ENCODE measurements at places on chromosomes 12 and 14. TPM values are rescaled to one million over a fixed set of nuclear protein-coding genes. Genes with fewer than 3 reads are reported as not detected.
A peak's percentile ranks its signal among the peaks of the same experiment; 100 is the strongest.

DNA sequence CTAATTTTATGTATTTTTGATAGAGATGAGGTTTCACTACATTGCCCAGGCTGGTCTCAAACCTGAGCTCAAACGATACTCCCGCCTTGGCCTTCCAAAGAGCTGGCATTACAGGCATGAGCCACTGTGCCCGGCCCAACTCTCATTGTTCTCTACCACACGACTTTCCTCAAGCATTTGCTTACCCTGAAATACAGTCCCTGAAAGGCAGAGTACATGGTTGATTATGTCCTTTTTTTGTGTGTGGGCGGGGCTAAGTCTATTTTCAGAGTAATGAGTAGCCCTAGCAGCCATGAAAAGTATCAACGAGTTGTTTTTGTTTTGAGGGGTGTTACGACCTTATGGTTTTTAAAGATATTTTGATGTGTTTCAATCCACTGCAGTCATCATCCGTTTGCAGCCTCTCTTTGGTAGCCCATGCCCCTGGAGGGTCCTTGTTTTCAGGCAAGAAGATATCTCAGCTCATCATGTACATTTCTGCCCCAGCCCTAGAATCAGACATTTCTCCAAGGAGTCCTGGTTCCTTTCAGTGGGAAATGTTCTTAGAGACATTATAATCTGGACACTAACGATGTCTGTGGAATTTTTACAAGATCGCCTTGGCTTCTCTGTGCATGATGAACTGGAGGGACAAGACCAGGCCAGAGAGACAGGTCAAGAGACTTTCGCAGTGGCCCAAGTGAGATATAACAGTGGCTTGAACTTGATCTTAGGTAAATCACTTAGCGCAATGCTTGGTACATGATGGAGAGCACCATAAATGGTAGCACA is 8.7 kb downstream of the ACACB start:
- H3K27ac ChIP-seq = no peak overlapping the region
- H3K4me3 ChIP-seq = no peak overlapping the region
- DNase-seq = no peak
- no peaks in the 10 kb centered on the region for H3K36me3 ChIP-seq

GRCh38 chr14:72535485-72535884 is 358.4 kb downstream of the DPF3 start:
- DNase-seq = no peak
- H3K4me1 ChIP-seq = peaks cover 74% of the 10 kb centered on the region
- peaks cover 7% of the 10 kb centered on the region for H3K27me3 ChIP-seq
- peak overlapping the region; percentile 6 for H3K4me3 ChIP-seq
- H3K36me3 ChIP-seq = peaks cover 62% of the 10 kb centered on the region

DNA sequence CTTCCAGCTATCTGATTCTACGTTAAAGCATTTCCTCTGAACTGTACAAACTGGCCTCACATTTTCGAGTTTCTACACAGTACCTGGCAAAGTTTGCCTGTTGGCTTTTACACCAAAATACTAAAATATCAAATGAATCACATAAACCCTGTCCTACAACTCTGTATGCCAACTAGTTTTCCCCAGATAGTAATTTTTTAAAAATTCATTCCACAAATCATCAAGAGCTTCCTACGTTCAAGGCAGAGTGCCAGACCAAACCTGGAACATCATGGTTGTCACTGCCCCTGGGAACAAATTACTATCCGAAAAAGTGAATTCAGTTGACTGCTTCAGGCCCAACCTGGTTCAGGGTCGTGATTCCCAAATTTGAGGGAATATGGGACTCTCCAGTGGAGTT is 2.1 kb downstream of the TMEM30B start:
- H3K4me3 ChIP-seq = no peak overlapping the region
- H3K4me1 ChIP-seq = peaks cover 32% of the 10 kb centered on the region
- peaks cover 41% of the 10 kb centered on the region for H3K27me3 ChIP-seq
- DNase-seq = no peak

GRCh38 chr14:92945959-92946846 is 23.3 kb downstream of the CHGA start:
- H3K27ac ChIP-seq = no peak overlapping the region
- peaks cover 5% of the 10 kb centered on the region for H3K36me3 ChIP-seq
- H3K4me1 ChIP-seq = no peaks in the 10 kb centered on the region
- no peak overlapping the region for H3K4me3 ChIP-seq

- no peak overlapping the region for H3K27ac ChIP-seq
- peak overlapping the region; percentile 60 for H3K4me3 ChIP-seq
- H3K27me3 ChIP-seq = peaks cover 41% of the 10 kb centered on the region
- H3K4me1 ChIP-seq = peaks cover 14% of the 10 kb centered on the region
- no peaks in the 10 kb centered on the region for H3K36me3 ChIP-seq
Measured at GRCh38 chr14:88551094-88551870, 3.5 kb downstream of the PTPN21 start.

Gene CCDC175
- total RNA-seq = not detected

Gene PPP4R4
- total RNA-seq = 4.9 TPM

GRCh38 chr12:77560714-77561113 is 270.0 kb upstream of the NAV3 start:
- H3K4me3 ChIP-seq = no peak overlapping the region
- no peak overlapping the region for H3K27ac ChIP-seq
- no peaks in the 10 kb centered on the region for H3K36me3 ChIP-seq
- H3K4me1 ChIP-seq = no peaks in the 10 kb centered on the region

DNA sequence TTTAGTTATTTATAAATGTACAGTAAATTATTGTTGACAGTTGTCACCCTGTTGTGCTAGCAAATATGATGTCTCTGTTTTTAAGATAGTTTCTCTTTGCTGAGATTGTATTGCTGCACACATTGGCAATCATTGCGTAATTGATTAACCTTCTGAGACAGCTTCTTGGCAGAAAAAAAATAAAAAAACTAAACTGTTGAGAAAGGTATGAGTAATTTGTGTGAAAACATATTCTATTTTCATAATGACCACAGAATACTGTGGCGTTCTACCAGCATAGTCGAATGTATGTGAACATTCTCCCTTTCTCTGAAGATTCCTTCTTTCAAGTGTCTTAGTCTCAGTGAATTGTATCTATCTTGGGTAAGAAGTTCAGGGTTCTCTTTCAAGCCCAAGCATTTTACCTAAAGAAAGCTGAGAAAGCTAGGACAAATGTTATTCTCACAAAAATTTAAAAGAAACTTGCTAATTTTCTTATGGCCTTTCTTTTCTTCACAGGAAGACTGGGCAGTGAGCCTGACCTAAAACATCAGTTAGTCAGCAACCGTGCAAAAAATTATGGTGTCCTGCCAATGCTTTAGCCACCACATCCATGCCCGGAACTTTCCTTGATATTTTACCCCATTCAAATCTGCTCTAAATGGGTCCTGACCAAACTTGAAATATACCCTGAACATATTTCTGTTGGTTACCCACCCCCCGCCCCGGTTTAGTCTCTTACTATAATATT is 69.0 kb upstream of the REP15 start:
- no peak overlapping the region for H3K27ac ChIP-seq
- H3K4me1 ChIP-seq = peaks cover 7% of the 10 kb centered on the region
- DNase-seq = no peak
- H3K36me3 ChIP-seq = no peaks in the 10 kb centered on the region

GRCh38 chr14:22096514-22096895 is 422.9 kb upstream of the OR4E1 start:
- peaks cover 64% of the 10 kb centered on the region for H3K4me1 ChIP-seq
- H3K27ac ChIP-seq = peak overlapping the region; percentile 89
- H3K4me3 ChIP-seq = peak overlapping the region; percentile 66
- H3K27me3 ChIP-seq = no peaks in the 10 kb centered on the region
- peak; percentile 36 for DNase-seq

- H3K4me3 ChIP-seq = no peak overlapping the region
- no peak for DNase-seq
Measured at GRCh38 chr14:57492859-57493258, 798 bp downstream of the CCDC198 start.

DNA sequence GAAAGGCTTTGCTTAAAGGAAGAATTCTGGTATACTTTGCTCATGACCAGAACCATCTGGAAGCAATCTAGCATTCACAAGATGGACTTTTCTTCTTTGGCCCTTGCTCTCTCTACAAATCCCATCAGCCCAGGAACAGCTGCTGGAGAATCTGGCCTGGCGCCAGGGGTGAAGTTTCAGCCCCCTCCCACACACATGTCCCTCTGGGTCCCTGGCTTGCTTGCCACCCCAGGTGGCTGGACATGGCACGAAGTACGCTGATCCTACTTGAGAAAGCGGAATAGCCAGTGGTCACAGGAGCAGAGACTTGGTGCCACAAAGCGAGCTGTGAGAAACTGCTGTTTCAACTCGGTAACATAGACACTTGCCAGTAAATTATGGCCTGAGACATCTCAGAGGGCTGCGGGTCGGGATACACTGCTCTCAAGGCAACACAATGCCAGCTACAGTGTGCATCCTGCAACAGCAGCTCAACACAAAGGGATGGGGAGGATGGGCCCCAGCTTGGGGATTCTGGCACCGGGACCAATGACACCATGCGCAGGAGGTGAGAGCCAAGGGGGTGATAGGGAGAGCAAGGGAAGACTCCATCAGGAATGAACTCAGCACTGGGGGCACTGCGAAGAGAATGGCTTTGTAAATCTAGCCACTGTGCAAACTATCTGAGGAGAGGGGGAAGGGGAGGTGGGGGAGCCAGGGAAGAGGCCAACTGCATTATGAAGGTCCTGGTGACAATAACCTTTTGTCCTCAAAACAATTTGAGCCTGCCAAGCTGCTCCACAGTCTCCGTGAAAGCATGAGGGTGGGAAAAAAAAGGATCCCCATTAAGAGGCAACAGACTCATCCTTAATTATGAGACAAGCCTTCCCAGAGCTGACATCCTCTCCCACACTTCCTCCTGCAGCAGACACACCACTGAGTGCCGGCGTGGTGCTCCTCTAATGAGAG is 219.9 kb downstream of the PPM1H start:
- H3K27ac ChIP-seq = no peak overlapping the region
- H3K4me3 ChIP-seq = no peak overlapping the region
- H3K36me3 ChIP-seq = no peaks in the 10 kb centered on the region
- no peaks in the 10 kb centered on the region for H3K4me1 ChIP-seq
- H3K27me3 ChIP-seq = no peaks in the 10 kb centered on the region

Gene SIX6
- total RNA-seq = not detected

GRCh38 chr14:94903883-94904282 is 134.0 kb upstream of the GSC start:
- no peaks in the 10 kb centered on the region for H3K36me3 ChIP-seq
- H3K4me1 ChIP-seq = no peaks in the 10 kb centered on the region
- H3K27me3 ChIP-seq = peaks cover 2% of the 10 kb centered on the region

Gene ART4
- total RNA-seq = not detected

DNA sequence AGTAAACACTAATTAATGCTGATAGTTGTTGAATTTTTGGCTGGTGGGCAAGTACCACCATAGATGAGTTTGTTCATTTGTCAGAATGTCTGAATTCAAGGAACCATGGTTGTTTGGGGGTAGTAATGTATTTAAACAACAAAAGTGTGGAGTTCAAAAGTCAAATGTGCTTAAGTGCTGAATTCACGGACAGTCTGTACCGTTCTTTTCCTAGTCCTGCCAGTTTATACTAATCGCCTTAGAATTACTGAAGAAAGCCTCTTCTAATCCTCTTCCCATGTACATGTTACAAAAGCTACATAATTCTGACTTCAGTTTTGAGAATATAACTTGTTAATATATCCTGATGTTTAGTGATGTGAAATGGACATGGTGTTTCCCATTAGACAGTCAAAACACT is 2.7 kb downstream of the NAA25 start:
- H3K27ac ChIP-seq = no peak overlapping the region
- DNase-seq = no peak

Gene SPIC
- not detected for total RNA-seq

GRCh38 chr12:1474574-1475153 is 119.7 kb downstream of the FBXL14 start:
- no peaks in the 10 kb centered on the region for H3K27me3 ChIP-seq
- H3K4me3 ChIP-seq = no peak overlapping the region
- H3K4me1 ChIP-seq = peaks cover 8% of the 10 kb centered on the region
- H3K36me3 ChIP-seq = no peaks in the 10 kb centered on the region
- no peak for DNase-seq
- no peak overlapping the region for H3K27ac ChIP-seq

DNA sequence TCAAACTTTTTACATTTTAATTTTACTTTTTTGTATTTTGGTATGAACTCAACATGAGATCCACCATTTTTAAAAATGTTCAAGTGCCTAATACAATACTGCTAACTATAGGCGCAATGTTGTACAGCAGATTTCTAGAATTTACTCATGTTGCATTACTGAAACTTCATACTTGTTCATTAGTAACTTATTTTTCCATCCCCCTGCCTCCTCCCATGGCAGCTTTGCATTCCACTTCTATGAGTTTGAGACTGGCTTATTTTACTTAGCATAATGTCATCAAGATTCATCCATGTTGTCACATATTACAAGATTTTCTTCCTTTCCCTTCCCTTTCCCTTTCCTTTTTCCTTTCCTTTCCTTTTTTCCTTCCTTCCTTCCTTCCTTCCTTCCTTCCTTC is 825.9 kb downstream of the SLC16A7 start:
- H3K27ac ChIP-seq = no peak overlapping the region
- no peak overlapping the region for H3K4me3 ChIP-seq
- H3K36me3 ChIP-seq = no peaks in the 10 kb centered on the region
- no peaks in the 10 kb centered on the region for H3K27me3 ChIP-seq
- no peak for DNase-seq

Gene MYF5
- total RNA-seq = not detected

Gene NRXN3
- total RNA-seq = not detected

DNA sequence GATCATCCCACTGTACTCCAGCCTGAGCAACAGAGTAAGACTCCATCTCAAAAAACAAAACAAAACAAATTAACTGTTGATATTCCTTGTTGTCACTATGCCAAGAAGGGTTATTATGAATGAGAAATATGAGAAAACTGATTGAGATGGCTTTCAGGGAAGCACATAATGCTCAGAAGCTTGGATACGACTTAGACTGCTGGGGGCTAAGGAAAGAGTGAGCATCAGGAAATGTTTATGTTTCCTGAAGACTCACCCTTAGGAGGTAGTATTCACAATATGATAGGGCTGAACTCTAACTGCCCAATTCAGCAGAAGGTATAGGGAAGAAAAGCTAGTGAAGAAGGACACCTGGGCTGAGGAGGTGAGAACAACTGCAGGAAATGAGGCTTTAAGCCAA is 6.3 kb downstream of the STYK1 start:
- H3K27me3 ChIP-seq = peaks cover 53% of the 10 kb centered on the region
- no peaks in the 10 kb centered on the region for H3K36me3 ChIP-seq
- H3K27ac ChIP-seq = no peak overlapping the region
- H3K4me3 ChIP-seq = no peak overlapping the region
- peaks cover 19% of the 10 kb centered on the region for H3K4me1 ChIP-seq

GRCh38 chr14:39320318-39320717 is 86.6 kb downstream of the MIA2 start:
- peaks cover 40% of the 10 kb centered on the region for H3K36me3 ChIP-seq
- no peak overlapping the region for H3K4me3 ChIP-seq
- H3K27ac ChIP-seq = no peak overlapping the region
- no peaks in the 10 kb centered on the region for H3K4me1 ChIP-seq

Gene PLXNC1
- 27.0 TPM for total RNA-seq

DNA sequence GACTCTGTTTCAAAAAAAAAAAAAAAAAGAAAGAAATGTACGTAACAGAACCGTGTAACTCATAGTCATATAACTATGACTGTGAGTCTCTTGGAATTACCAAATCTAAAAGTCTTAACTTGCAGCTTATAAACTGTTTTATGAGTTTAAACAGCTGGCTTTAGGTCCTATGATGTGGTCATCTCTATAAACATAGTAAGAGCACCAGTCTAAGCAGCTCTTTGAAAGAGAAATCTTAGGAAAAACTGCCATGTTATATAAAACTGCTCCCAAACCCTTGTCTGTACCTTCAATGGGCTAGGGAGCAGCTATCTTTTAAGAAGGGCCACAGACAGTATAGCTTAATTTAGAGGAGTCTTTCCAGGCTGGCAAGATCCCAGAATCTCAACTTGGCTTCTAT is 115.5 kb upstream of the AEBP2 start:
- no peak overlapping the region for H3K27ac ChIP-seq
- no peak for DNase-seq
- H3K36me3 ChIP-seq = peaks cover 20% of the 10 kb centered on the region

All from activated CD4-positive, alpha-beta memory T cell treated with anti-CD3 and anti-CD28 coated beads, Interleukin-2, amount 10 ng/mL, durations not matched to agents 7 days and 5 days (primary cell).